ENCODE measurements at places on chromosomes 2 and 18.

- no peak for DNase-seq
Measured at GRCh38 chr2:209523867-209524266, 100.0 kb downstream of the MAP2 start.

GRCh38 chr2:134900151-134900550 lies 18.5 kb upstream of the CCNT2 start:
- DNase-seq = no peak

GRCh38 chr2:5689750-5690149 lies 2.4 kb upstream of the SOX11 start:
- DNase-seq = no peak

DNA sequence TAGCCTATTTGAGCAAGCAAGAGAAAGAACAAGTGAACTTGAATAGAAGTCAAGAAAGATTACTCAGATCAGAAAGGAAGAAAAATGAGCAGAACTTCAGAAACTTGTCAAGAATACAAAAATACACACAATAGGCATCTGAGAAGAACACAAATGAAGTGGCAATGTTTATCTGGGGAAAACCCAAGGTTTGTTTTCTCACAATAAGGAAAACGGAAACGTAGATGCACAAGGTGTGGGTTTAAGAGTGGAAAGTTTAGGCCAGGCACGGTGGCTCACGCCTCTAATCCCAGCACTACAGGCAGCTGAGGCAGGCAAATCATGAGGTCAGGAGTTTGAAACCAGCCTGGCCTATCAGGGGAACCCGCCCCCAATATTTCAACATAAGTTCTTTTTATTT lies 159.5 kb upstream of the GYPC start:
- no peak for DNase-seq

- DNase-seq = no peak
Measured at GRCh38 chr2:176490061-176490861, 221.0 kb downstream of the MTX2 start.

GRCh38 chr2:98463081-98463481 lies 18.4 kb downstream of the INPP4A start:
- no peak for DNase-seq

DNA sequence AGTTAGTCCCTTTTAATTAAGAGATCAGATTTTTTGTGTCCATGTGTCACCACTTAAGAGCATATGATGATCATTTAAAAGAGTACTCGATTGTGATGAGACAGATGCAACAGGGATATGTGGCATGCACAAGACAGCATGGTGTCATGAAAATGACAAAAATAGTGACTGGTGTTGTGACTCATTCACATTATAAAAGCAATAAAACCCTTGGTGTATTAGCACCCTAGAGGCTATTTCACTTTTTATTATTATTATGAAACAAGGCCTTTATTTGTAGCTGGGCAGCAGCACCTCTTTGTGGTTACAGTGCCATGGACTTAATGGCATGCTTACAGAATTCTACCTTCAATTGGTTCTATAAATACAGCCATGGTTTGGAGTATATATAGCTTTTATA lies 1296.0 kb upstream of the ZEB2 start:
- DNase-seq = no peak

- DNase-seq = no peak
Measured at GRCh38 chr18:58148954-58149471, 105.0 kb downstream of the NEDD4L start.

GRCh38 chr2:138665937-138666336 lies 114.3 kb downstream of the NXPH2 start:
- no peak for DNase-seq

DNA sequence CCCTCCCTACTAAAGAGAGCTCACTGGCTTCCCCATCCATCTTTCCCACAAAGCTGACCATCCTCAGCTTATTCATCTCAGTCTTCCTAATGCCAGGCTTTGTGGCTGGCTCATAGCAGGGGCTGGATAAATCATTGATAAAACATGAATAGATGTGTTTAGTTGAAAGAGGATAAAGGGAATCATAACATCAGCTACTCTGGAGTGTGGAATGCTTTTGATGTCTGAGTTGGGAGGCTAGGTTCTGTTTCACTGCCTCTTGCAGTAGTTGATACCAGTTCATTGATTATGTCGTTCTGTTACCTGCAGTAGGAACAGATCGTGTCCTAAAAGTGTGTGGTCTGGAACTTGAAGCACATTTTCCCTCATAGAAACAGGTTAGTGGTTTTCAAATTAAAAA lies 66.3 kb upstream of the HK2 start:
- no peak for DNase-seq

GRCh38 chr2:96631804-96632435 lies 6.2 kb downstream of the KANSL3 start:
- no peak for DNase-seq

DNA sequence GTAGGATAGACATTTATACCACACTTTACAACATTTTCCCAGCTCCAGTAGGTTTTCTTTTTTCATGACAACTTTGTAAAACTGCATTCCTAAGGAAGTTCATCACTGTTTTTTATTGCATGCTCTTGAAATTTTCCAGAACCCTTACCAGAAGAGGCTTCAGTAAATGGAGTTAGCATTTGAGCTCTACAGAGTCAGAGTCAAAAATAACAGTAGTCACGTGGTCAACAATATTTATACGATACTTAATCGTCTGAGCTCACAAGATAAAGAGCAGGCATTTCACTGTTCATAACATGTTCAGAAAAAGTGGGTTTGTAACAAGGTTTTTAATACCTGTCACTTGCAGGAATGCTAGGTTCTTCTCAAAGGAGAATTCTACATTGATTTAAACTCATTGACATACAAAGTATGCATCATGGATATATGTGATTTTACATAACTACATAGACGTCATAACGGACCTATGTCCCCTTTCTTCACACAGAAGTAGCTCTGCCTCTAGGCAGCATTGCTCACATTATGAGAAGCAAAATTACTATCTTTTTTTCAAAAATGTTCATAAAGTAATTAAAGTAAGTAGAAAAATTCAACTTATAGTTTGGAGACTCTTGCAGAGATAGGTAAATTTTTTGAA lies 187.0 kb upstream of the COL3A1 start:
- no peak for DNase-seq

- DNase-seq = no peak
Measured at GRCh38 chr18:74264303-74265020, 27.3 kb downstream of the CYB5A start.

- no peak for DNase-seq
Measured at GRCh38 chr2:216410550-216410949, 1.7 kb upstream of the SMARCAL1 start.

DNA sequence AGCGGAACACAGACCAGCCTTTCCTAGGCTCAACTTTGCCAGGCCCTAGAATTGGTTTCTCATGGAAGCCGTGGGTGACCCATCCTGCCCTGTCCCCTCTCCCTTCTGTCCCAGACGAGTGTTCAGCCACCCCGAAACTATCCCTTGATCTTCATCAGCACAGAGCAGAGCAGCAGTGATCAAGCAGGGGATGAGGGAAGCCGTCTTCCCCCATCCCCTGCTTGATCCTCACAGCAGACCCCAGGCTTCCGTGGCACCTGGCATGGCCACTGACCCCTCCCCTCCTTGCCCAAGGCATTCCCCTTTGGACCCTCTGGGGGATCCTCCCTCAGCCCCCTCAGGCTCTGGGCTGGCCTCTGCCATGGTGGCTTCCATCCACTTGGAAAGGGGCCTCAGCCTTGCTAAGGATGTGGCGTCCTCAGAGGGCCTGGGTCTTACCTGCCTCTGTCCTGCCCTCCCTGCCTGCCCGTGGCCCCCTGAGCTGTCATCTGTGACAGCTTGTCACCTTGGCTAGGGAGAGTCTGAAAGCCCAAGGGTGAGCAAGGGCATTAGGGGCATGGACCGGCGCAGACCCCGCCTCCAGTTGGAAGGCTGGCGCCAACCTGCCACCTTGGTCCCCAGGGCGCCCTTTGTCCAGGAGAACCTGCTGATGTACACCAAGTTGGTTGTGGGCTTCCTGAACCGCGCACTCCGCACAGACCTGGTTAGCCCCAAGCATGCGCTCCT lies 10.4 kb upstream of the CCDC74A start:
- no peak for DNase-seq

GRCh38 chr2:111946294-111947114 lies 48.1 kb downstream of the MERTK start:
- DNase-seq = no peak

DNA sequence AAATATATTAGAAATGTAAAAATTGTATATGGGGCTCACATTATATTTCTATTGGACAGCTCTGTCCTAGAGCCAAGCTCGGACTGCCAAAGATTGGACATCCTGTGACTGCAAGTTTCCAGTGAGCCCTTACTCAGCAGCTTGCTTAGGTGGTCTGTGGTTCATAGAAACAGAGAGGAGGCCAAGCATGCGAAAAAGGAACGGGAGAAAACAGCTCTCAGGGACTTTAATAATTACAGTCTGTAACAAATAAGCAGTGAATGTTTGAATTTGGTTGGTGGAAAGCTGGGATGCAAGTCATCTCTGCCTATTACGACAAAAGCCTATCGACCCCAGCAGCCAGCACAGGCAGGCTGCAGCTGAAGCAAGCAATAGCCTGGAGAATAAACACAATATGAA lies 35.6 kb downstream of the WIPF1 start:
- DNase-seq = no peak

GRCh38 chr2:238941262-238941792 lies 93.4 kb downstream of the TWIST2 start:
- DNase-seq = no peak

DNA sequence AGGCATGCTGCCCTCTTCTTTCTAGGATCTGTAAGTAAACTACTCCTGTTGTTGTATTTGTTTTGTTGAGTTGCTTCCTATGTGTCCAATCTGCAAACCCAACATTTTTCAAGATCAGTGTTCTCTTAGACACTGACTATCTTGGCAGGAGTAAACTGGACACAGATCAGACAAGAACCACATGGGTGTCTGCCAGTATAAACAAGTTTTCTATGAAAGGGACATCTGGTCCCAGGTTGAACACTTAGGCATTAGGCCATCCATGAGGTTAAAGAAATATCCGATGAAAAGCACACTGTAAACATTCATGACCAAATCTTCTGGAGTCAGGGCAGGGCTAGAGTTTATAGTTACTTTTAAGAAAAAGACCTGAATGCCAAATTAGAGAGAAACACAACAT lies 441.8 kb downstream of the NYAP2 start:
- DNase-seq = no peak

- no peak for DNase-seq
Measured at GRCh38 chr2:182367401-182367800, 59.4 kb downstream of the PDE1A start.

- DNase-seq = no peak
Measured at GRCh38 chr2:27544143-27544821, 38.6 kb upstream of the ZNF512 start.

- DNase-seq = no peak
Measured at GRCh38 chr2:229728370-229728769, 14.0 kb upstream of the DNER start.

DNA sequence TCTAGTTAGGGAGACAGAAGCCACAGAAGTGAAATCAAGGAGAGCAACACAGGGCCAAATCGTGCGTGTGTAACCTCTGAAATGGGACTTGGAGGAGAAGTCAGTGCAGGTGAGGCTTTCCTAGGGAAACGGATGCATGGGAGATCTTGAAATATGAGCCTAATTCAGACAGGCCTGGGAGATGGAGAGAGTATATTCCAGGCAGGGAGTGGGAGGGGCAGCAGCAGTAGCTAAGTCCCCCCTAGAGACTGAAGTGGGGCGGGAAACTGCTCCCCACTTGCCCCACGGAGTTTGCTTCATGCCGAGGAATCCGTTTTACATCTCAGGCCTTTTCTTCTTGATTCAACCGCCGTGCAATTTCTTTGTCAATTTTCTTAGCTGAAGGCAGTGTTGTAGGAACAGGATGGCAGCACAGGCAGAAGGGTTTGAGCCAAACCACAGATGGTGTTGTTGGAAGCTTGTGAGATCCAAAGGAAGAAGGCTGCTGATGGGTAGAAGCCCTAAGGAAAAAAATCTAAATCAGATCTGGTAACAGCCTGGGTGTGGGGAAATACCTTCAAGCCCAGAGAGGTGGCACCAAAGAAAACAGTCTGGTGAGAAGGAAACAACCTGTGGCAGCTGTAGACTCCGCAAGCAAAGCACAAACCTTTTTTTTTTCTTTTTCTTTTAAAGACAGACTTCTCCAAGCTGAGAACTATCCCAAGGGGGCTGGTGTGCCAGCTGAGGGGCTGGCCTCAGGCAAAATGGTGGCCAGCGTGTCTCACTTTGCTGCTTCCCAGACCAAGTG lies 40.2 kb downstream of the EPAS1 start:
- DNase-seq = no peak

DNA sequence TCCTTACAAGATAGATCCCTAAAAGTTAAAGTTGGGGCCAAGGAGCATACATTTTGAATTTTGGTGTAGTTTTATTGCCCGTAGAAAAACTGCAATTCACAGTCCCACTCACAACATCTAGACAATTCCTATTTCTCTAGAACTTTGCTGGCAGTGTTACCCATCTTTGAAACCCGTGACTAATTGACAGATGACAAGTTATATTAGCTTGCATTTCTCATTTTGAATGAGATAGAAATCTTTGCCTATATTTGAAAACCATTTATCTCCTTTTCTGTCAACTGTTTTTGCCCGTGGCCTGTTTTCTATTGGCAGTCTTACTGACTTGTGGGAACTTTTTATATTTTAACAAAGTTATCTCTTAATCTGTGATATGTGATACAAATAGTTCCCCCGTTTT lies 50.0 kb downstream of the OXER1 start:
- no peak for DNase-seq

- DNase-seq = no peak
Measured at GRCh38 chr2:222830164-222830563, 30.7 kb upstream of the ACSL3 start.

DNA sequence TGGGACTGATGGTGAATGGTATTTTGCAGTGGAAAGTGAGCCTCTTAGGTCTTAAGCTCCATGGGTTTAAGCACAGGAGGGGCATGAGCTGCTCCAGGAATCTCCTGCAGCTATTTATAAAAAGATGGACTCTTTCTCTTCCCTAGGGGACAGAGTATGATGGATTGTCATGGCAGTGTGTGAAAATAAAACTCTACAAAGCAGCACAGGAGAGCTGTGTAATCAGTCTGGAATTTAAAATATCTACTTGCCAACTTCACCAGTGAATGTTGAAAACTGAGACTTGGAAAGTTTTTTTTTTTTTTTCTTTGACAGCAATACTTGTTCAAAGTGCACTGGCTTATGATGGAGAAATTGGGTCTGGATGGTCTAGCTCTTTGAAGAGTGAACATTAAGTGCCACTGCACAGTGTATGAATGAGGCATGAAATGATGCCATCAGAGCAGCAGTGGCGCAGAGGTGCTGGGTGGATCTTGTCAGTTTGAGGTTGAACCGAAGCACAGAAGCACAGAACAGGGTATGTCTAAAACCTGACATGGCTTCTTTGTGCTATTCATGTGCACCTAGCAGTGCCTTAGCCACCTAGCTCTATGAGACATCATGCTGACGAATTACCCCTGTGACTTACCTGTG lies 245.4 kb downstream of the PTPRM start:
- DNase-seq = no peak

GRCh38 chr2:241573741-241574140 lies 15.2 kb downstream of the BOK start:
- DNase-seq = no peak

GRCh38 chr2:220894069-220894468 lies 678.0 kb downstream of the EPHA4 start:
- no peak for DNase-seq

- DNase-seq = no peak
Measured at GRCh38 chr2:64274399-64275173, 130.4 kb upstream of the PELI1 start.
